Stimulated activated CD4-positive, alpha-beta T cell treated with anti-CD3 and anti-CD28 coated beads, Interleukin-1b, Interleukin-23, amount 100 ng/mL, for 1 hour (primary cell): ENCODE measurements at places on chromosomes 4 and X.

DNA sequence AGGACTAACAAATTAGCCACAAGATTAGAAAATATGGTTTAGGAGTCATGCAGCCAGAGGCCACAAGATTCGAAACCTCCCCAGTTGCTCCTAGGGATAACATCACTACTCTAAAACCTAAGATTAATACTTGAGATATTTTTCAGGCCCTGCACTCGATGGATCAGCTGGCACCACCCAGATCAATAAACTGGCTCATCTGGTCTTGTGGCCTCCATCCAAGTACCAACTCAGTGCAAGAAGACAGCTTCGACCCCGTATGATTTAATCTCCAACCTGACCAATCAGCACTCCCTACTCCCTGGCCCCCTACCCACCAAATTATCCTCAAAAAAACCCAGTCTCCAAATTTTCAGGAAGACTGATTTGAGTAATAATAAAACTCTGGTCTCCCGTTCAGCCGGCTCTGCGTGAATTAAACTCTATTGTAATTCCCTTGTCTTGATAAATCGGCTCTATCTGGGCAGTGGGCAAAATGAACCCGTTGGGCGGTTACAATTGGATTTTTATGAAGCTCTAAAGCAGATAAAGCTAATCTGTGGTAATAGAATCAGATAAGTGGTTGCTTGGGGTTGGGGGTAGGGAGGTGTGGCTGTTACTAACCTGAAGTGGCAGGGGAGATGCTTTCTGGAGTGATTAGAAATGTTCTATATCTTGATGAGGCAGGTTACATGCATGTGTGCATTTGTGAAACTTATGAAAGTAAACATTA lies 91.8 kb upstream of the ATXN3L start:
- no peak for DNase-seq

DNA sequence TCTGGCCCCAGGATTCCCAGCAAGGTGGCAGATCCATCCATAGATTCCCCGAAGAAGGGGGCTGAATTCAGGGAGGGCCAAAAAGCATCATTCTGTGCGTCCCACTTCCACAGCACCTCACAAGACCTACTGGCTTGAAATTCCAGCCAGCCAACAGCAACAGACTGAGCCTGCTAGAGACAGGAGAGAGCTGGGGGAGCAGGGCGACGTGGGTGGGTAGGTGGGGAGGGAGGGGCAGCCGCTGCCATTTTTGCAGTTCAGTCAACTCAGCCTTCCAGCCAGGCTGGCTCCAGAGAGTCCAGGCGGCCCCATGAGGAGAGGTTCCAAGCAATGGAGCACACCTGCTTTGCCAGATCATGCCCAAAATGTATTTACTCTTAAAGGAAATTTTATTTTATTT lies 117.6 kb upstream of the DCAF12L1 start:
- DNase-seq = no peak

DNA sequence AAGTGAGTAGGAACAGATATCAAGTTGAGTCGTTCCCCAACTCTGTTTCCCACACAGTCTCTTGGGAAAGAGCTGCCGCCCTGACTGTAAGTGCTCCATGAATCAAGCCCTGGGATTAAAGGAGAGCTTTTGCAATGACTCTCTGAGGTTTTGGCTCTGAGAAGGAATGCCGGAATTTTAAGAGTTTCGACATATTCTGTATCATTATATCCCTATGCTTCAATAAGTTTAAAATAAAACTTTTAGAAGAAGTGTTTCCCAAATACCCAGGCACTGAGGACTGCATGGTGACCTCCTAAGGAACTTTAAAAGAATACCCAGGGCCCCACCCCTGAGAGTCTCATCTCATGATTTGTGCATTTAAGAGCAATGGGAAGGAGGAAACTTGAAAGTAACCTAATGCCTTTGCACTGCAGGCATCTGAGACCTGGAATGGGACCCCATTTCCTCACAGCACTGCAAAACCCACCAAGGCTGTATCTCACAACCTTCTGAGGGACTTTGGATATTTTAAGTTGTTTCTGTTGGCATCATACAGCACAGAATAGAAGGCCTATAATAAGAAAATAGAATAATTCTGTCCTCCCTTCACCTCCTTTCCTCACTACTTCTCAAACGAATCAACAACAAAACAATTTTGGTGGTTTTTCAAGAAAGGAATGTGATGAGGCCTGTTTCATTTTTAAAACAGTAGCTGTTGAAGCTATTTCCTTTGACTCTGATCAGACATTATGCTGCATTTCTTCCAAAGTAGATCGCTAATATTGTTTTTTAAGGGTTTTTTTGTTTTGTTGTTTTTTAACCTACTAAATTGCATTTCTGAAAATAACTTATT lies 121.2 kb downstream of the GASK1B start:
- no peak for DNase-seq

DNA sequence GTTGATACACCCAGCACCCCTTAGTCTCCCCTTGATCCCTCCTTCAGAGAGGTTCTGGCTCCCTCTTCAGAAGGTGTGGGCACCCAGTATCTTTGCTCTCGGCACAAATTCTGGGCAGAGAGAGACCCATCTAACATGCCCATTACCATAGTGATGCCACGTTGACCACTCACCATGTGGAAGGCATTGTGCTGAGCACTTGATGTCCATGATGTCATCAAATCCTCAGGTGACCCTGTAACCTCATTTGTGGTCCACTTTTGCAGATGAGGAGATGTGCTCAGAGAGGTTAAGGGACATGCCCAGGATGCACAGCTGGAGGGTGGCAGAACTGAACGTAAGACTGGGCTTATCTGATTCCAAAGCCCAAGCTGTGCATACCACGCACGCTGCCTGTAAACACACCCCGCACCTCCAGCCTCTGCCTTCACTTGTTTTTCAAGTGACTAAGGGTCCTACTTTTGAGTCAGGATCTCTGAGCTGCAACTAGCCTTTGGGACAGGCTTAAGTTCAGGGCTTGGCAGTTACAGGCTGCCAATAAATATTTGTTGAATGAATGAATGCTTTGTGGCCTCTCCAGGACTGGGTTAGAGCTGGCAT lies 55.2 kb downstream of the HTRA3 start:
- DNase-seq = no peak

GRCh38 chr4:80073473-80074008 lies 512 bp upstream of the ANTXR2 start:
- no peak for DNase-seq

GRCh38 chrX:96578781-96579180 lies 105.9 kb upstream of the DIAPH2 start:
- DNase-seq = no peak

DNA sequence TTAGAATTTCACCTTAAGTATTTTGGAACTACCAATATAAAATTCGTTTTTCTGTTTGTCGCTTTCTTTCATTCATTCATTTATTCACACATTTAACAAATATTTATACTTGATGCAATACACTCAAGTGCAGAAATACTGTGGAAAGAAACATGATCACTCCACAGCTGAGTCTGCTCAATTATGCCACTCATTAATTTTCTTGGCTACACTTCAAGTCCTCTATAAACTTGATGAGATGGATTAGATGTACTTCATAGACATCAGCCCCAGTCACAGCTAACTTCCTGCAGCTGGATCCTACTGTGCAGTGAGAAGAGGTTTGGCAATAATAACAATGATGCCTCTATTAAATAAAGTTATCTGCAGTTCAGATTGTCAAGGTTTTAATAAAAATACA lies 208.1 kb downstream of the PDGFC start:
- no peak for DNase-seq

- DNase-seq = no peak
Measured at GRCh38 chrX:155071694-155072280, 479 bp downstream of the BRCC3 start.

- no peak for DNase-seq
Measured at GRCh38 chr4:8378776-8379175, 61.7 kb downstream of the ACOX3 start.

GRCh38 chr4:99061048-99061700 lies 27.4 kb downstream of the ADH5 start:
- no peak for DNase-seq

DNA sequence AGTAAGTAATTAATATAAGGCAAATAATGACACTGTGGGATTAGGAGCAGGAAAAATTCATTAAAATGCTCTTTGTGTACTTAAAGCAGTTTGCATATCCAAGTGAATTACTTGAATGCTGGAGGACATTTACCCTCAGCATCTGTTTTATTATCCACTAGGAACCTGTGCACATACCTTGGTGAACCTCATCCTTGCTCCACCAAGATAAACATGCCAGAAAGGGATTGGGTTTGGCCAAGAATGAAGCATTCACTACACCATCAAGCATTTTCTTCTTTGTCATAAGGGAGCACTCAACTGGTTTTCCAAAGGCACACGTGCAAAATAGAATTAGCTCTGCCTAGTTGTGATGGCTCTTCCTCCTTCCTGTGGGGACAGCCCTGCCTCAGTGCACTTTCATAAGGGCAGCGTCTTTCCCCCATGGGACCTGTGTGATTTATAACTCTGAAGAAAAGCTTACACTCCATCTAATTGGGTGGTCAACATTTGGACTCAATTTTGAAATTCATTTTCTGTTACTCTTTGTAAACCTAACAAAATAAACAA lies 291.7 kb downstream of the USP46 start:
- no peak for DNase-seq

- no peak for DNase-seq
Measured at GRCh38 chr4:153326513-153326912, 18.0 kb upstream of the MND1 start.

DNA sequence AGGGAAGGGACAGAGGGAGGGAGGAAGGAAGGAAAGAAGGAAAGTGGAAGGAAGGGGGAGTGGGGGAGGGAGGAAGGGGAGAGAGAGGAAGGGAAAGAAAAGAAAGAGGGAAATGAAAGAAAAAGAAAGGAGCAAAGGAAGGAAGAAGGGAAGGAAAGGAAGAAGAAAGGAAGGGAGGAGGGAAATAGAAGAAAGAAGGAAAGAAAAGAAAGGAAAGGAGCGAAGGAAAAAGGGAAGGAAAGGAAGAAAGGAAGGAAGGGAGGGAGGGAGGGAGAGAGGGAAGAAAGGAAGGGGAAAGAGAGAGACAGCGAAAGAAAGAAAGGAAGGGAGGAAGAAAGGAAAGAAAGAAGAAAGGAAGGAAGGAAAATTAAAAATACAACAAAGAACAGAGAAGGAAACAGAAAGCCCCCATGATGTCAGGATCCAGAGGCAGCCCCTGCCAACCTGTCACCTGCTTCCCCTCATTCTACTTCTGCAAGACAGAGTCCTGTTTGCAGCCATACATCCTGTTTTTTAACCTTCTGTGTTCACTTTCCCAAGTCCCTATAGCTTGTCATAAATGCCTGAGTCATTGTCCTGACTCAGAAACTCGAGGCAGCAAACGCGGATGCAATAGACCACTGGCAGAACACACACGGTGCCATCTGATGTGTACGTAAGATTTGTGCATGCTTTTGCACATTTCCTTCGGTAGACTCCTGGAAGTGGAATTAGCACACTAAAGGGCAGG lies 77.0 kb upstream of the C4orf50 start:
- DNase-seq = no peak

- no peak for DNase-seq
Measured at GRCh38 chr4:13920901-13921300, 293.4 kb upstream of the BOD1L1 start.
